ENCODE measurements at places on chromosomes 11 and 22.

- no peak for DNase-seq
Measured at GRCh38 chr11:113736323-113736722, 30.2 kb upstream of the TMPRSS5 start.

DNA sequence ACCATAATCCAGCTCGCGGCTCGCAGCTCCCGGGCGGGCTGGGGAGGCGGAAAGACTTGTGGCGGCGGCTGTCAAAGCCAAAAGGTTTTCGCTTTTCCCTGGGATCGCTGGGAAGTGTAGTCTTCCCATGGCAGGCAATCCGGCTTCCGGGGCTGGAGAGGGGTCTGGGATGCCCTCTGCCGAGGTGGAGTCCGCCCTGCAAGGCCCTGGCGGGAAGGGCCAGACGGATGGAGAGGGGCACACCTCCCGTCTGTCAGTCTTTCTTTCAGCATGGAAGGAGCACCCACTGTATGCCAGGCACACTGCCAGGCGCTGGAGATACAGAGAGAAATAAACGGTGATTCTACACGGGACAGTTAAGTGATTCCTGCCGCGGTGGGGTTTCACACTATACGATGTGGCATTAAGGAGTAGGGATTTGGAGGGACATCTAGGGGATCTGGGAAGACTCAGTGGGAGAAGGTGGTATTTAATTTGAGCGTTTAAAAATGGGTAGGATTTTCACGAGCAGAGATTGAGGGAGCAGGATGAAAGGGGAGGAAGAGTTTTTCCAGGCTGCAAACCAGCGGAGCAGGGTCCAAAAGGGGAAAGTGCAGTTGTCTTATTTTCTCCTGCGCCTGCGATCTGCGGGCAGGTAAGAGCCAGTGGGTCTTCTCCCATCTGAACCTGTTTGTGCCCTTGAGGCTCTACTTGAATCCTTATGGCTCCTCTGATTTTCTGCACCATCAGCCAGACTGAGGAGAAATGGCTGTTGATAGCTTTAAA is at the start of gene BACE1:
BACE1 (minus strand) TSS at position 60 of the 765 bp plus-strand sequence. CDS start 461 bp downstream, outside the sequence.
- peak; percentile 72 for DNase-seq

- DNase-seq: no peak
Measured at GRCh38 chr11:122354025-122354697, 238.1 kb upstream of the BLID start.

GRCh38 chr11:5626196-5626595 is 1.4 kb downstream of the TRIM34 start:
- DNase-seq: no peak

DNA sequence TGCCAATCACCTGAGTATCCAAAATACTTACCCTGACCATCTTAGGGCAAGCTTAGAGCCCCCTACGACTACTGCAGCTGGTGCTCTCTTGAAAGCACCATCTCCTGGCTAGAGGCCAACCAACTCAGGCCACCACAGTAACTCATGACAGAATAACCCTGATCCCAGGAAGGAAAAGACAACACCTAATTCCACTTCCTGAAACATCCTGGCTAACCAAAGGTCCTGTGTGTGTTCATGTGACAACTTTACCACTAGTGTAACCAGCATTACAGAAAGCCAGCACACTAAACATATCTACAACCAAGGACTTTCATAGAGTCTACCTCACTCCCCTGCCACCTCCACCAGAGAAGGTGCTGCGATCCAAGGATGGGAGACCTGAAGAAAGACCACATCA is 17.4 kb upstream of the TMEM45B start:
- no peak for DNase-seq

DNA sequence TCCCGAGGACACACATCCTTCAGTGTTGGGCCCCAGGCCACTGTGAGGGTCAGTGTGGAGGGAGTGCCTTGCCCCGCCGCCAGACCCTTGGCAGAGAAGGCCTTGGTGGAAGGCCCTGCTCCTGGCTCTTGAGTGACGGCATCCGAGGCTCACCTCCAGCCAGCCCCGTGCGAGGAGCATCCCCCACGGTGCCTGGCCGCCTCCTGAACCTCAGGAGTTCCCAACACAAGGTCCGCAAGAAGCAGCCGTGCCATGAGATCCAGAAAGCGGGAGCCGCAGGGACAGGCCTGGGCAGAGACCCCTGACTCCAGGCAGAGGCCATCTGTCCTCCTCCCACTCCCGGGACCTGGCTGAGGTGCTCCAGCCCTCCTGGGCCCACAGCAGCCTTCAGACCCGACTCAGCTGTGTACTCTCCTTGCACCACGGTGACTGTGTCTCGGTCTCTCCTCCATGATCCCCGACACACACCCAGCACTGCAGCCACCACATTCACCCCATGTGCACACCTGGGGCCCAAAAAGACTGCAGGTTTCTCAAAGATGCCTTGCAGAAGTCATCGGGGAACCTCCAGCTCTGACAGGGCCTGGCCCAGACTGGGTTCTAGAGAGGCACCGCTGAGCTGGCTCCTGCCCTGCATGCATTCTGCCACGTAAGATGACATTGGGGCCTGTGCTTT is 870.2 kb downstream of the BRD1 start:
- no peak for DNase-seq

DNA sequence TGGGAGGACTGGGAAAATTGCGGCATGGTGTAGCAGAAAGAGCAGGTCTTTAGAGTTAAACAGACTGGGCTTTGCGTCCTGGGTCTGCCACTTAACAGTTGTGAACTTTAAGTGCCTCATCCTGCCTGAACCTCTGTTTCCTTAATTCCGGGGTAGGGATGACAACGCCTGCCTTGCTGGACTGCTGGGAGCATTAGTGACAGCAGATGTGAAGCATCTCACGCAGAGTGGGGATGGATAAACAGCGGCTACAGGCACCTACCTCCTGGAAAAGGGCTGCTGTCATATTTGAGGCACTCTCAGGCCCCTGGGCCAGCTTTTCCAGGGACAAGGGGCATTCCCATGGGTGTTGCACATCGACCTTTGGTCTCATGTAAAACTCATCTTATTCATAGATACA is 572.2 kb downstream of the TBC1D22A start:
- DNase-seq: no peak

DNA sequence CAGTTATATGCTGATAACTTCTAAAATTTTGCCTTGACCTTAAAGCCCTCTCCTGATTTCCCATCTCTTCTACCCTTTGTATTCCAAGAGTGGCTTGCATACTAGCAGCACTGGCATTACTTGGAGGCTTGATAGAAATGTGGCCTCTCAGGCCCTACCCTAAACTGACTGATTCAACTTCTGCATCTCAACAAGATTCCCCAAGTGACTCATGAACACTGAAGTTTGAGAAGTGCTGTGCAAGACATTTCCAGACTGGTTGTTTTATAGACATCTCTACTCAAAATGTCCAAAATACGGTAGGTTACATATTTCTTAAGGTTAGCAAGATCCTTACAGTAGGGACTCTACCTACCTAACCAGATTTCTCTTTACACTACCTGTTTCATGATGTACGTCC is 48.6 kb downstream of the SESN3 start:
- no peak for DNase-seq

GRCh38 chr11:119038884-119039283 is 8.2 kb upstream of the SLC37A4 start:
- DNase-seq: no peak

DNA sequence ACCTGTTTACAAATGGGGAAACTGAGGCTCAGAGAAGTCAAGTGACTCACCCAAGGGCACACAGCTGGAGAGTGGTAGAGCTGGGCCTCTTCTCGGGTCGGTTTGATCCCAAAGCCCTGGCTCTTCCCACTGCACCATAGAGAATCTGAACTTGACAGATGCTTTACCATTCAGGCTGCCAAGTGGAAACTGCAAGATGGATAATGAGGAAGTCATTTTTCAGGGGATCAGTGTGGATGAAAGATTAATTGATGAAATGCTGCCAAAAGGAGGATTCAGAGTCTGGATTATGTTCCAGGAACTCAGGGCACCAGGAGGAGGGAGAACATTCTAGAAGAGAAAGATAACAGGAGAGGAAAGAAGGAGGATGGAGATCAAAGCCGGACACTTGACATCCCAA is 185.9 kb upstream of the ZBED5 start:
- DNase-seq: no peak

GRCh38 chr11:96232132-96232531 is 110.9 kb downstream of the MAML2 start:
- no peak for DNase-seq

GRCh38 chr11:36086366-36086765 is 142.5 kb downstream of the LDLRAD3 start:
- no peak for DNase-seq

DNA sequence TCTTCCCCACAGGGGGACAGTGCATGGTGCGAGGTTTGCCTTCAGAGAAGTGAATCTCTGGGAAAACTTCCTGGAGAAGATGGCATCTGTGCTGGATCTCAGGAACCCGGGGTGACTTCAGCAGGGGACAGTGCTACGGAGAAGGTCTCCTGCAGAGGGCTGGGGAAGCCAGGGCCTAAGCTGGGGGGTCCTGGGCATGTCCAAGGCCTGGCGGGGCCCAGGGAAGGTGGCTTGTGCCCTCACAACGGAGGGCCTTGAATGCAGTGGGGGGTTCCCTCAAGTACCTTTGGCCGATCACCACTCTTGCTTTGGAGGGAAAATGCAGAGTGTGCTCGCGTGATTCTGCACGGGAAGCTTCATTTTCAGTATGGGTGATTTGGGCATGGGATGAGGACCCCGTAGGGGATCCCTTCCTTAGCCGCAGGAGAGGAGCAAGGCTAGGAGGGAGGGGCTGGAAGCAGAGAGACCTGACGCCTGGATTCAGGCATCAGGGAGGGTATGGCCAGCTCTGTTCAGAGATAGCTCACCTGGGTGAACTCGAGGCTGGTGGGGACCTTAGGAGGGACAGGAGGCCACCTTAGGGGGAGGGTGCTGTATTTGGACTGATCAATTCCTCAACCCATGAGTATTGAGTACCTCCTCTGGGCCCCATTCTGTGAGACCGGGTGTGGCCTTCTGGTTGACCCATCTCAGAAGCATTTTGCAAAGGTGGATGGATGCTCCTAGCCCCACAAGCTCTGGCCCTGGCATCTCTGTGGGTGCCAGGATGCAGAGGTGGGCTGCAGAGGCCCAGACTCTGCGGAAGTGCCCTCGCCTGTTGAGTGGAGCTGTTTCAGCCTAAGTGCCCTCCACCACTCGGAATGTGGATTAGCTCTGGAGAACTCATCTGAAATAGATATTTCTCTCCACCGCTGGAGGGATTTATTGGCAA is 529.4 kb downstream of the TBC1D22A start:
- DNase-seq: no peak

GRCh38 chr11:27868226-27868625 is 168.0 kb upstream of the BDNF start:
- no peak for DNase-seq

DNA sequence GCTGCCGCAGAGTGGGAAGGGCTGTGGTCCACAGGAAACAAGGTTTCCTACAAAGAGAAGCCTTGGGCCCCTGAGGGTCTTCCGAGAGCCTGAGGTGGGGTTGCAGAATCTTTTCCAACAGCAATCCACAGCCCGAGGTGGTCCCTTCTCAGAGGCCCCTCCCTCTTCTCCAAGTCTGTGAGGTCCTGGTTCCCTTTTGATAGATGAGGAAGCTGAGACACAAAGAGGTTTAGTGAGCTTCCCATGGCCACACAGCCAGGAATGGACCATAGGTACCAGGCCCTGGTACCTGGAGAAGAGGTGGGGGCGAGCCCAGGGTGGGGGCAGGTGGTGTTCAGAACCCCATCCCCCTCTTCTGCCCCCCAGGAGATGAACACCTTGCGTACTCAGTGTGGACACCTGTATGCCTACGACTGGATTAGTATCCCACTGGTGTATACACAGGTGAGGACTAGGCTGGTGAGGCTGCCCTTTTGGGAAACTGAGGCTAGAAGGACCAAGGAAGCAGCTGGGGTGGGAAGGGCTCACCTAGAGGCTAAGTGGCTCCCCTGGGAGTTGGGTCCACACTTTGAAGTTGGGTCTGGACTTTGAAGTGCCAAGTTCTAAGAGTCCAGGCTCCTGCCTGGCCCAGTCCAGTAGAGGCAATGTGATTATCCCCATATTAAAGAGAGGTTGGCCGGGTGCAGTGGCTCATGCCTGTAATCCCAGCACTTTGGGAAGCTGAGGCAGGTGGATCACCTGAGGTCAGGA is 7.0 kb downstream of the BEST1 start:
- no peak for DNase-seq

DNA sequence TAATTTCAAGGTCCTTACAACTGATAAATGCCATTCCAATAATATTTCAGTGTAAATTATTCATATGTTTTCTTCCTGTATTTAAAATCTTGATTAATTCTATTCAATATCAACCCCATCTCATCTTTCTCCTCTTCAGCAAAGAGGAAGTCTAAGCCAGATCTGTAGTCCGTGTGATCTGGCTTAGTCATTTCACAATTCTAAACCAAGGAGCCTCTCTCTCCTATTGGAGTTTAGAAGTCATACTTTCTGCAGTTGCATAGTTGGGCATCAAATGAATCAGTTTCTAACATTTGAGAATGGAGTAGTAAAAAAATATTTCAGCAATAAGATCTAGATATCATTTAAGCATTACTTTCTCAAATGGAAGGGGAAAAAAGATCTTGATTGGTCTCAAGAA is 354.9 kb downstream of the JRKL start:
- no peak for DNase-seq

- no peak for DNase-seq
Measured at GRCh38 chr11:66070604-66071380, 720 bp downstream of the PACS1 start.

GRCh38 chr11:96307776-96308140 is 35.2 kb downstream of the MAML2 start:
- peak; percentile 89 for DNase-seq

Data from fibroblast of skin of left quadriceps (primary cell).